LNCaP clone FGC (cell line): ENCODE measurements at places on chromosomes 3 and 15.

- DNase-seq = peak; percentile 40
These were observed 154.4 kb downstream of the TUSC7 start for GRCh38 chr3:116863822-116864589.

DNA sequence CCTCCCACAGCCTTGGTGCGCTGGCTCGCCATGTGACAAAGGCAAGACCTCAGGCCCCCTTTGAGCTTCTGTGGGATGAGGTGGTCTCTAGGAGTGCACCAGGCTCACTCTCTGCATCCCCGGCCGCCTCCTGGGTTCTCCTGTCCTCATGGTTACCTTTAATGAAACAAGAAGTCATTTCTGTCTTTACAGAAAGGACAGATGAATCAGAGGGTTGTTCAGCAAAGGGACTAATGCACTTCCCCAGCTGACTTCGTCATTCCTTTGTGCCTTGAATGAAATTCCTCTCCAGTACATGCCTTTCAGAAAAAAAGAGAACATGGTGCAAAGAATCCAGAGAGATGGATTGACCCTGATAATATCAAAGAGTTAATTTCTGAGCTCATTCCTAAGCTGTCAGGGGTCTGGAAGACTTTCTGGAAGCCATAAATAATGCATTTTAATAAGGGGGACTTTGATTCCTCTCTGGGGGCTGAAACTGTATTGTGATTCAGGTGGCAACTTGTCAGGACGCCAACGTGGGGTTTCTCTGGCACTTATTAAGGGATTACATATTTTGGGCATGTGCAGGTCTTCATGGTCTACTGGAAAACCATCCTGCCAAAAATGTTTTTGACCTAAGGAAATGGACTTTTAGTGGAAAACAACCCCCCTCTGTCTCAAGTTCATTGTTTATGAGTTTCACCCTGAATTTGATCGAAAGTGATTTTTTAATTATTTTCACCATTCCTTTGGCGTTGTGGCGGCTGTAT, 122.7 kb downstream of the FBLN2 start:
- DNase-seq = no peak

GRCh38 chr15:57696146-57696545, 10.4 kb upstream of the POLR2M start:
- DNase-seq = peak; percentile 70

GRCh38 chr15:87489456-87489855, 767.1 kb downstream of the NTRK3 start:
- DNase-seq = no peak

DNA sequence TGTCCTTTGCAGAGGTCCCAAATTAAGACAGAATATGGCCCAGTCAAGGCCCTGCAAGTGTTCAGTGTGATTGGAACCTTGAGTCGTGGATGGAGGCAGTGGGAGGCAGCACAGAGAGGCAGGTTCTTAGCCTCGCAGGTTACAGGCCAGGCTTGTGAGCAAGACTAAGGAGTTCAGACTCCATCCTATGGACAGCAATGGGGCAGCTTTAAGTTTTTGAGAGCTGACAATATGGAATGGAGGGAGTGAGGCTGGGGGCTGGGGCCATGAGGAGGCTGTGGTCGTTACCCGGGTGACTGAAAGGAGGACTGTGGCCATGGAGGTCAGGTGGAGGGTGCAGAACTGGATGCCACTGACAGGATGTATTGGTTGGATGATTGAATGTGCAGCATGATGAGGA, 74.1 kb upstream of the PRR23C start:
- DNase-seq = no peak
